HL-60 (cell line): ENCODE measurements at places on chromosomes 2 and 18.
A peak's percentile ranks its signal among the peaks of the same experiment; 100 is the strongest.

GRCh38 chr2:196162586-196163175, 8.7 kb downstream of the STK17B start:
- DNase-seq = peak; percentile 10

DNA sequence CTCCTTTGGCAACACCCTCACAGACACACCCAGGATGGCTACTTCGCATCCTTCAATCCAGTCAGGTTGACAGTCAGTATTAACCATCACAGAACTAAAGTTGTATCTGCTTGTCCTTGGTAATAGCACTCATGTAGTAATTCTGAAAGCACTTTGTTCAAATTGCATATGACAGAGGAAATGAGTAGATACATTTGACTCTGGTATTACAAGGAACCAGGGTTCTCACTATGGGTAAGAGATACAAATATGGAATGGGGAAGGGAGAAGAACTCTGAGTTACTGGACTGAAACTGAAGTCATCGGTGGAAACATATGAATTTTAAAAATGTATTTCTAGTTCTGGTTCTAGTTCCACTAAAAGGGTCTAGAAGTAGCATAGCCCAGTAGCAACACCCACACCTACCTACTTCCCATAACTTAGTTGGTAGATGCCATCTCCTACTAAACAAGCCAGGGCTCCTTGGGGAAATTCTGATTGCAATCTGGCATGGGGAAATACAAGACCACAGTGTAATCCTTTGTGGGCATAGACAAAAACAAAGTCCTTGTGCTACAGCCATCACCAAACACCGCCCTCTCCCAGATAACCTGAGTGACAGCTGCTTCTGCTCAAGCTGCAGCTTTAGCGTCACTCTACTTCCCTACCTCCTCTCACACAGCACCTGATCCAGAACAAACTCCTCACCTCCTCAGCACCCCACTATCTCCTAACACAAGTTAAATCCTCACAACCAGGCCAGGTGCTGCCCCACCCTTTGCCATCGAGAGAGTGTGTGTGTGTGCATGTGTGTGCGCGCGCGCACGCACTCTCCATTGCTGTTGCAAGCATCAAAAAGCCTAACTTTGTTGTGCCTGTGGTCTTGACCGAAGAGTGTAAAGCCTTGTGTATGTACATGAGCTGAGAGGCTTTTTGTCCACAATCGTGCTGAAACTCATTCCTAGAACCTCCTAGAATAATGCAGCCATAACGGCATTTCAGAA, 31.4 kb upstream of the CD226 start:
- no peak for DNase-seq

DNA sequence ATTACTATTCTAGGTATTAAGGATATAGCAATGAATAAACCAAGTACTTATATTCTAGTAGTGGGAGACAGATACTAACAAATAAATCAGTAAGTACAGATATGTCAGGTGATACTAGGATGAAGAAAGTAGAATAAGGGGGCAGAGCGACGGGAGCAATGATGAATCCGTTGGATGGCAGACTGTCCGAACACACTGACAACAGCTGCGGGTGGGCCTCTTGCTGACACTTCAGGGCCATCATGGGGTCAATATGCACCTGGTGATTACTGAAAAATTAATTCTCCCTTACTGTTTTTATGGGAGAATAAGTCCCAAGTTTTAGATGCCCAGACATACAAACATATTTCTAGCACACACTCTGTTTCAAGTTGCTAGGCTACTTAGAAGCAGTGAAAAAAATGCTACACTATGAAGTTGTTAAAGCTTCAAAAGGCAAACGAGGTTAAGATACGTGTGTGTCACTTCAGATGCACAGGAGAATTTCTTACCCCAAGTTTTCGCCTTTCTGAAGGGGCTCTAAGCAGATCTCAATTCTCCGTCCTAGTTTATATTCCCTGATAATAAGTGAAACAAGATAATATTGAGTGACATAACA, 78.7 kb downstream of the USP40 start:
- DNase-seq = no peak

DNA sequence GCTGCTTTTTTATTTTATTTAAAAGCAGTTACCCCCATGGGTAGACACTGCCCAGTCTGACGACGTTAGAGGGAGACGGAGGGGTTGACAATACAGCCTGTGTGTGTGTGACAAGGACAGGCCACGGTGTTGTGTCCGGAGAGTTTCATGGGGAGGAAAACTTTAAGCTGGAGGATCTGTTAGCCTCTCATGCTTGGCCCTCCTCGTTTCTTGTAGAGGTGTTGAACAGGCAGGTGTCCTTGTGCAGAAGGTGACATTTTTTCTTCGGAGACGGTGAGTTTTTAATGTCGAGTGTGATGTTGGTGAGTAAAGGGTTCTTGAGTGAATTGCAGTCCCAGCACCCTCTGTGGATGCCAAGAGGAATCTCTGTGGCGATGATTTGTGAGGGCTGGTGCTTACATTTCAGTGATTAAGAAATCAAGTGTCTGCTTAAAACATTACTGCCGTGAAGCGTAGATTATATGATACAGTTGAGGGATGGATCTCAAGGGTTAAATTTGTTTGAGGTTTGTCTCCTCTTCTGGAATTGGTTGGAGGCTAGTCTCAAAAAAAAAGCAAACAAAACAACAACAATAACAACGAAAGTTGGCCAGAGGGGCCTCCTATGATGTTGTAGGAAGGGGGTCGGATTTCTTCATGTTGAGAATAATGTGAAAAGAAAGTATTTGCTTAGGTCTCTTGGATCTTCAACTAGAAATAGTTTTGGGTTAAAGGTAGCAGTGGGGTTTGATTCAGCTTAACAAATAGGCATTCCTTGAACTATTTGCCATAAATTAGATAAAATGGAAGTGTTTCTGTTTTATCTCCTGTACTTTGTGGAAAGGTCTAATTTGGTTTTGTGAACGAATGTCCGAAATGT, 1.6 kb downstream of the NCOA1 start:
- no peak for DNase-seq

DNA sequence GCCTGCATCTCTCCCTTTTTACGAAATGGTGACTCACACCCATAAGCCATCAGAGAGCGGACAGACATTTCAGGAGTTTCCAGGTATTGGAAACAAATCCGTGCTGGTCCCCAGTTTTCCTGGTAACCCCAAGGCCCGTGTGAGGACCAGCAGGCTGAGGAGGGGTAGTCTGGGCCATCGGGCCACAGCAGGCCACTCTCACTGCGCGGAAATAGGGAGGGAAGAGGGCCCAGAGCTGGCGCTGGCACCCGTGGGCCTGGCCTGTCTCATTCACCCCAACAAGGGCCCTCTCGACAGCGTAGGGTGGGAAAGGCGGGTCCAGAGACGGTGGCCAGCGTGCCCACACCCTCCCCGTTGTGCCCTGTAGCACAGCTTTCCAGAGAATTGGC, 13.7 kb upstream of the FAHD2A start:
- DNase-seq = no peak

DNA sequence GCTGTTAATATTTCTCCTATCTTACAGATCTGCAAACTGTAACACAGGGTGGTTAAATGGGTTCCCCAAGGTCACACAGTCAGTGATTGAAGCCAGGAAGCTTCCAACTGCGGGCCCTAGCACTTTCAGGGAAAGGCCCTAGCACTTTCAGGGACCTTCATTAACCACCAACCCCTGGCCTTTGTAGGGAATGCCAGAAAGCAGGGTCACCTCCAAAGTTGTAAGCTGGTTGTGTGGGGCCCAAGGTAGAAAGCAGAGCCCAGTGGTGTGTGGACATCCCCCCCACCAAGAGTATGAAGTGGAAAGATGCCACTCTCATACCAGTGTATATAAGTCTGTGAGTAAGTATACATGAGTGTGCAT, 4.4 kb downstream of the DLX2 start:
- no peak for DNase-seq

DNA sequence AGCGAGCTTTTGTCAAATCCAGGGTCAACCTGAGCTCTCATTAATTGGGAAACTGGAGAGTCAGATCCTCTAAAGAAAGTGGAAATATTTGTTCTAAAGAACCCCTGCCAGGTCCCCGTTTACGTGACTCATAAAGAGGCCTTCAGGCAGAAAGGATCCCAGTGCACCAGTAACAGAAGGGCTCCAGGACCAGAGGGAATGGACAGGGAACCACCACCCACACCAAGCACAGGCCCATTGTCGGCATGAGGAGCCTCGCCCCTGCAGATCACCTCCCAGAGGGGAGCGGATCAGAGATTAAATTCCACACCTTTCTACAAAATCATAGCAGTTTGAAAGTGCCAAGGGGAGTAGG, 16.4 kb upstream of the C1QL2 start:
- no peak for DNase-seq
